ENCODE measurements at places on chromosomes 3 and 15. TPM values are rescaled to one million over a fixed set of nuclear protein-coding genes. Genes with fewer than 3 reads are reported as not detected.

The GOLGA6D gene
- total RNA-seq = 0.19 TPM

The SLC7A14 gene
- 13.5 TPM for total RNA-seq

The CCDC54 gene
- not detected for total RNA-seq

The CYP11A1 gene
- 1.0 TPM for total RNA-seq

The BNC1 gene
- 2.4 TPM for total RNA-seq

The ILDR1 gene
- 6.4 TPM for total RNA-seq

The SLC28A1 gene
- total RNA-seq = 0.31 TPM

The PLSCR2 gene
- total RNA-seq = not detected

The GOLGA6L7 gene
- not detected for total RNA-seq

The ALDH1A2 gene
- 38.3 TPM for total RNA-seq

The C3orf20 gene
- 0.24 TPM for total RNA-seq

The CLDN18 gene
- total RNA-seq = 7.3 TPM

The ECE2 gene
- total RNA-seq = not detected

The VGLL3 gene
- total RNA-seq = 25.3 TPM

The HEXA gene
- total RNA-seq = 91.3 TPM

The GABRR3 gene
- not detected for total RNA-seq

The GUCA1C gene
- not detected for total RNA-seq

The PTPRG gene
- total RNA-seq = 29.3 TPM

The ACVR2B gene
- total RNA-seq = 27.1 TPM

The GPR15 gene
- total RNA-seq = not detected

The SAMMSON gene
- total RNA-seq = not detected

The LRRK1 gene
- total RNA-seq = 2.0 TPM

The ZPLD1 gene
- 1.5 TPM for total RNA-seq

The MCTP2 gene
- 10.5 TPM for total RNA-seq

The TMEM212 gene
- total RNA-seq = not detected

The AMT gene
- 21.6 TPM for total RNA-seq

The GHSR gene
- total RNA-seq = not detected

The SPINT1 gene
- 156 TPM for total RNA-seq

The SLC6A11 gene
- 7.3 TPM for total RNA-seq

The GOLGA6L9 gene
- total RNA-seq = 10.4 TPM

The TM6SF1 gene
- total RNA-seq = 0.24 TPM

The PLA2G4F gene
- total RNA-seq = 3.2 TPM

The PIGBOS1 gene
- total RNA-seq = 10.2 TPM

The RAD51 gene
- 20.5 TPM for total RNA-seq

The POLR2M gene
- 76.4 TPM for total RNA-seq

The LRRC2 gene
- total RNA-seq = 0.31 TPM

The PLSCR4 gene
- total RNA-seq = 6.0 TPM

The SLC28A2 gene
- 2.4 TPM for total RNA-seq

The CLEC3B gene
- total RNA-seq = 0.43 TPM

The CPNE9 gene
- 0.59 TPM for total RNA-seq

The CLDN1 gene
- total RNA-seq = 9.7 TPM

The FAM81A gene
- total RNA-seq = 1.4 TPM

The PIGZ gene
- 1.6 TPM for total RNA-seq

The MASP1 gene
- total RNA-seq = 1.7 TPM

The UPK1B gene
- 49.2 TPM for total RNA-seq

The NOP10 gene
- 143 TPM for total RNA-seq

The TRPM1 gene
- not detected for total RNA-seq

The IL16 gene
- not detected for total RNA-seq

The ACTC1 gene
- 0.52 TPM for total RNA-seq

The IGDCC3 gene
- total RNA-seq = 169 TPM

The CCK gene
- total RNA-seq = 17.7 TPM

The CFAP92 gene
- 4.5 TPM for total RNA-seq

The ARNT2 gene
- total RNA-seq = 22.4 TPM

The DNAH1 gene
- 2.6 TPM for total RNA-seq
